ENCODE measurements at places on chromosomes 5 and 9.

DNA sequence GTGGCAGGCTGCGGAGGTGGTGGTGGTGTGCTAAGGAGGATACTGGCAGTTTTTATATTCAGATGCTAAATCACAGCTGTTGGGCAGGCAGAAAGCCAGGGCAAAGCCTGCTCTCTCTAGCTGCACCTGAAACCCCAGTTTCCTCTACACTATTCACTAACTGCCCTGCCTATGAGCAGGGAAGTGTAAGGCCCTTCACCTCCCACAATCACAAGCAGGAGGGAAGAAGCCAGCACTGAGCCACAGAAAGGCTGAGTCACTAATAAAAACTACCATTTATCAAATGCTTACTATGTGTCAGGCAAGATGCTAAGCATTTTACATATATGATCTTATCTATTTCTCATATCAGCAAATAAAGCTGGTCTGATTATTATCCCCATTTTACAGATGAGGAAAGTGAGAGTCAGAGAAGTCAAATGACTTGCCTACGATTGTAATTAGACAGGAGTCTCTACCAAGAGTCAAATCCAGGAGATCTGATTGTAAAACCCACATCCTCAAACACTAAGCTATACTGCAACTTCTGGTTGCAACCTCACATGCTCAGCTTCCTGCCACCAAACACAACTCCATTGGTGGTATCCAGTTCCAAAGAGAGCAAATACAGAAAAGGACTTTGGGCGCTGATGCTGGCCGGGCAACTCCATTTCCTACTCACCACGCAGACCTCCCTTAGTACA lies 17.7 kb upstream of the IL6ST start:
- DNase-seq, result no peak

GRCh38 chr5:98168871-98169270 lies 604.6 kb upstream of the RGMB start:
- DNase-seq, result no peak

DNA sequence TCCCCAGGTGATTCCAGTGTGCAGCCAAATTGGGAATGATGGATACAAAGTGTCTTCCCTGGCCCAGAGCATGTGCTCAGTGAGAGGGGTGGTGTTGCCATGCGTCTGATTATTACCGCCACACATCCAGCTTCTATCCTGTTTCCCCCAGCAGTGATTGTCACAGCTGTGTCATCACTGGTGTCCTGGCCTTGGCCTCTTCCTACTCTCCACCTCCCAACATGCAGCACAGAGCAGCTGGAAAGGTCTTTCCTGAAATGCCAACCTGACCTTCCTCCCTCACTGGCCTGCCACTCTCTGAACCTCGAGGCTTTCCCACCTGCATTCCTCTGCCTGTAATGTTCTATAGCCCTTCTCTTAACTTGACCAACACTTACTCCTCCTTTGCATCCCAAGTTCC lies 60.0 kb downstream of the TMOD1 start:
- DNase-seq, result no peak

GRCh38 chr5:17169507-17169906 lies 47.9 kb upstream of the BASP1 start:
- DNase-seq, result peak; percentile 88

GRCh38 chr9:112308588-112308987 lies 24.8 kb downstream of the PTBP3 start:
- no peak for DNase-seq

GRCh38 chr5:39249564-39250274 lies 30.4 kb upstream of the FYB1 start:
- no peak for DNase-seq

- DNase-seq, result no peak
These were observed 31.0 kb downstream of the ABLIM3 start for GRCh38 chr5:149172261-149172660.

- DNase-seq, result no peak
These were observed 5.2 kb upstream of the FCN2 start for GRCh38 chr9:134875371-134875770.

DNA sequence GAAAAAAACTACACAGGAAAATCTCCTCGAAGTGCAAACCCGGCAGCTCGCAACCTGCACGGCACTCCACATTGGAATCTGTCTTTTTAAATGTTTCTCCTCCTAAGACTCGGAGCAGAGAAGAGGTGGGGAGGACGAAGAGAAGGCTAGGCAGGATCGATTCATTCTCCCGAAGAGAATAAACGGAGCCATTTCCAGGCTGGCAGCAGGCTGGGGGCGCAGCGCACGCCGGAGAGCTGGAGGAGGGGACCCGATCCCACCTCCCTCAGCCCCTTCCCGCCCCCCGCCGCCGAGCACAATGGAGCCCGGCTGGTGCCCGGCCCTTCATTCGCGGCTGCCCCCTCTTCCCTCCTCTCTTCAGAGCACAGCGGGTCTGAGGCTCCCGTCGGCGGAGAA lies 628 bp downstream of the HOMER1 start:
- DNase-seq, result no peak

- no peak for DNase-seq
These were observed 129.6 kb upstream of the HMHB1 start for GRCh38 chr5:143682246-143682905.

DNA sequence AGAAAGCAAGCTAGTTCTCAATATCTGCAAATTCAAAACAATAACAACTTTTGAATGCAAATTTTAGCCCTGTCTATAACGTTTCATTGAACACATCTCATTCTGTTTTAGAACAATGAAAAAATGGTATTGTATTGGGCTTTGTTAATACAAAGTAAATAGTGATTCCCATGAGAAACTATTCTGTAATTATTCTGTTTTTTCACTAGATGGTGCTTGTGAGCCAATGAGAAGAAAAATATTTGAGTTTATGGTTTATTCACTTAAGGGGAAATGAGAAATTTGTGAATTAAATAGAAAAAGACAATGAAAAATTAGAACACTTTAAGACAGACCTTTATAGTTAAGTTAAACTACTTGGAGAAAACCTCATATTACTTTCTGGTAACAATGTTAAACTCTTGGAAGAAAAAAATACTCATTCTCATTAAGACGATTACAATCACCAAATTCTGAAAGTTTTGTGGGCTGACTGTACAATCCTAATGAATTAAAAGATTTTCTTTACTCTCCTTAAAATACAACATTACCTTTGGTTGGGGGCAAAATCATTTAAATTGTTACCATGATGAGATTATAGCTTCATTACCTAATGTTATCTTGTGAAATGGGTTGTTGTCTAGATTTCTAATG lies 127.0 kb downstream of the NNT start:
- DNase-seq, result no peak

DNA sequence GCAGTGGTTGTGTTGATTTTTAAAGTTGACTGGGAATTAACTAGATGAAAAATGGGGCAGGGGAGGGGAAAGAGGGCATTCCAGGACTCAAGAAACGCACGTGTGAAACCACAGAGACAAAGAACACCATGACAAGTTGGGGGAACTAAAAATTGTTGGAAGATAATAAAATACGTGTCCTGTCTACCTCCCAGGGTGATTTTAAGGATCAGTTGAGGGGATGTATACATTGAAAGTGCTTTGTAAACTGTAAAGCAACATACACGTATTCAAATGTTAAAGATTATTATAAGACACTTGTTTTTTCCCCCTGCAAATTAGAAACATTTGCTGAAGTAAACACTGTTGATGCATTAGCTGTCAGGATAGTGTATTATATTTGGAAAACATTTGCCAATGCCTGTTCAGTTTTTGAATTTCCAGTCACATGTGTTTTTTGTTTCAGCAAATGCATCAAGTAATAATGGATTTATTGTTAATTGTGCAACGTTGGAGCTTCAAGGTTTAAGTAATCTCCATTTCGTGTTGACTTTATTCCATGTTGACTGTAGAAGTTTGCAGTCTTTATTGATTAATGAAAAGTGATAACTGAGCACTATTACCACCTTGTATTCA lies 412.7 kb downstream of the ACTL7B start:
- DNase-seq, result no peak

GRCh38 chr5:55897206-55897894 lies 46.2 kb downstream of the IL31RA start:
- no peak for DNase-seq

- no peak for DNase-seq
These were observed at the start of gene WNK2 for GRCh38 chr9:93183663-93184431. Gene WNK2, plus strand, starts transcription at chr9:93184139. Its CDS starts 791 bp downstream, at chr9:93184930.

DNA sequence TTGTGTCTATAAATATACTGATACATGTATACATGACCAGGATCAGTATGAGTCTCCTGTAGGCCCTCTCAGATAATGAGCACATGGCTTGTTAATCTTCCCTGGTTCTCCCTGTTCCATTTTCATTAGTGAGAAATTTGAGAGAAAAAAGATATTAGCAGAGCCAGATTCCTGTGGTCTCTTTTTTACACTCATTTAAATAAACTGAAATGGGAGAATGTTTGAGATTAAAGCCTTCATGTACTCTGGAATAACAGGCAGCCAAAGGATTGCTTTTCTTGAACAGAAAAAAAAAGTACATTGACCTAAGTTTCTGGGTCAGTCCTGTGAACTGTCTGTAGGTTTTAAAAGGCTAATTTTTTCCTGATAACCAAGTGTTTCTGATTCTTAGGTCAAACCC lies 44.2 kb downstream of the PWWP2A start:
- DNase-seq, result no peak

- no peak for DNase-seq
These were observed 724 bp downstream of the PAM start for GRCh38 chr5:102755686-102756371.

DNA sequence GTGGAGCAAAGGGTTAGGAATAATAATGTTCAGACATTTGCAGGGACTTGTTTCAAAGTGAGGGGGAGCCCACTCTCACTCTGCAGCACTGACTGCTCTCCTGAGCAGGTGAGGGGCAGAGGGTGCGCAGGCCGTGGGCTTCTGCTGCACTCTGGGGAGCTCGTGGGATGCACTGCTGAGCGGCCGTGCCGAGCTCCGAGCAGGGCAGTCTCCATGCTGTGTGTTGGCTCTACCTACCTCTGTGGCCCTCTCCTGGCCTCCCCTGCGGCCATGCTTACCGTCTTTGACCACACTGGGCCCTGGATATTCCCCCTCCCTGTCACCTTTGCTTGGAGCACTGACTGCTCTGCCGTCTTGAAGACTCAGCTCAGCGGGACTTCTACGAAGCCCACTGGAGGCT lies 33.7 kb downstream of the CRB2 start:
- no peak for DNase-seq

DNA sequence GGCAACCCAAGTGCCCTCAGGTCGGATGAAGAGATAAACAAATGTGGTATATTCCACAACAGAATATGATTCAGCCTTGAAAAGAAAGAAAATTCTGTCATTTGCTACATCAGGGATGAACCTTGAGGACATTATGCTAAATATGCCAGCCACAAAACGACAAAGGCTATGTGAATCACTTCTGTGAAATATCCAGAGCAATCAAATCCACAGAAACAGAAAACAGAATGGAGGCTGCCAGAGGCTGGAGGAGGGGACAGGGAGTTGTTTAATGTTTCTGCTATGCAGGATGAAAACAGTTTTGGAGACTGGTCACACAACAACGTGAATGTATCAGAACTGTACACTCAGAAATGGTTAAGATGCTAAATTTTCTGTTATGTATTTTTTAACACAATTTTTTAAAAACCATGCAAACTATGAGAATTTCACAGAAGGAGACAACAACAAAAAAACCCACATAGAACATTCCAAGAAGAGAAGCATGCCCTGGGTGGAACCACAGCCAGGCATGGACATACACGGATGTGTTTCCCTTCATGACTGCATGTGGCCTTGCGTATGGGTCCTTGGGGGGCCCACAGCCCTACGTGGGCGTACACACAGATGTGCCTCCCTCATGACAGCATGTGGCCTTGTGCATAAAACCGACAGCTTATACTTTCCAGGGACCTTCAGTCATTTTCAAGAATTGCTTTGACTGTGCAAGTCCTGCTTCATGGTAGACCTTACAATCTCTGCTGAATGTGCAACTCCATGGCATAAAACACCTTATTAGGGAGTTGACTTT lies 146.7 kb downstream of the ROR2 start:
- no peak for DNase-seq

DNA sequence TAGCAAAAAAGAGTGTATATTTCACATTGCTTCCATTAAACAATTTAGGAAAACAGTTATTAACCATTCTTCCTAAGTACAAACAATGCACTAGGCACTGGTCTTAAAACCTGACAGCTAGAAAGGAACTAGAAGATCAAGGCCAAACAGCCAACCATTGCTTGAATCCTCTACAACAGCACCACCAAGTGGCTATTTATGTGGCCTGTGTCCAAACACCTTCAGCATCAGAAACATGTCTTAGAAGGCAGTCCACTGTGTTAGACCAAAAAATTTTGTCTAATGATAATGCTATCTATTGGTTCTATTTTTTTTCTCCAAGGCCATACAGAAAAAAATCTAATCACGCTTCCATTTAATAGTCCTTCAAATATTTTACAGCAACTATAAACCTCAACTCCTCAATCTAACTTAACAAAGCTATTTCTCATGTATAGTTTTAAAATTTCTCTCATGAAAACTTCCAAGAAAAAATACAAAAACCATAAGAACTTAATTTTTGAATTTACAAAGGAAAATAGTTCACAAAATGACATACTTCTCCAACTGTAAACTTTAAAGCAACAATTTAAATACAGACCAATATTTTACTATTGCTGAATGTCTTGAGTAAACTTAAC lies 36.1 kb downstream of the CAAP1 start:
- no peak for DNase-seq

DNA sequence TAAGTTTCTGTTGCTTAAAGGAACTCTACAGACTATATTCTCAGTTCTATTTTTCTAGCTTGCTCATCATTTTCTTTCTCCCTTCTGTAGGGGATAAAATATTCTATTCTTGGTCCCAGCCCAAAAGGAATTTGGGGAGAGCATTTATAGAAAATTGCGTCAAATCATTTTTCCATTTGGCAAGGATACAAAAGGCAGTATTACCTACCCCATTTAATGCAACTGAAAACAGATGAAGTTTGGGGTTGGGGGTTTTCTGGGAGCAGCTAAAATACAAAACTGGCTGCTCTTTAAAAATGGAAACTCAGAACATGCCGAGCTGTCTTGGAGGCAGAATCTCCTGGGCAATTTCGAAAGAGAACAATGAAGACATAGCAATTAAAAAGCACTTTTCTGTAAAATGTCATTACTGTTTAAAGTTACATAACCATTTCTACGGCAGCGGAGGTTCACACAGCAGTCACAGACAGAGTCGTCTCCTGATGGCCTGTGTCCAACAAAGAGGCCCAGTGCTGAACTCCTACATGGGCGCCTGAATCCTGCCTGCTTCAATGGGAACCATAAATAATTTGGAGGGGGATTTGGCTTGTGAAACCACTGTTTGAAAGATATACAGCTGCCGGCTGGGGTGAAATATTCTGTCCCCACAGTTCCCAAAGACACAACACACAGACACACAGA lies 152.4 kb downstream of the BRINP1 start:
- DNase-seq, result peak; percentile 22

GRCh38 chr5:135222771-135223170 lies 176.3 kb downstream of the MACROH2A1 start:
- DNase-seq, result no peak

DNA sequence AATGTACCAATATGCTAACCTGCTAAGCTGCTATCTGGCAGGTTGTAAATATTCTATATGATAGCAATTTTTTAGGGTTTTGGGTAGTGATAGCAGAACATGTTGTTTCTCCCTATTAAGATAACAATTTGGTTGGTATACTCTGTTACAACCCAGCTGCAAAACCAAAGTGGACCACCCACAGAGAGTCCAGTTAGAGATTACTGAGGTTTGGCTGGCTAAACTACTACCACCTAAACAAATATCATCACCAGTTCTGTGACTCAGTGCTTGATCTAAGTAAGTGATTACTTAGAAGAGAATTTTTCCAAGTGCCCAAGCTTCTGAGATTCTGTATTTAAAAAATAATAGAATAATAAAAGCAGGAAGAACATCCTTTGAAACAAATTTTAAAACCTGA lies 72.3 kb downstream of the XRCC4 start:
- no peak for DNase-seq
